Amniotic epithelial cell (primary cell): ENCODE measurements at places on chromosomes 1 and 21.

DNA sequence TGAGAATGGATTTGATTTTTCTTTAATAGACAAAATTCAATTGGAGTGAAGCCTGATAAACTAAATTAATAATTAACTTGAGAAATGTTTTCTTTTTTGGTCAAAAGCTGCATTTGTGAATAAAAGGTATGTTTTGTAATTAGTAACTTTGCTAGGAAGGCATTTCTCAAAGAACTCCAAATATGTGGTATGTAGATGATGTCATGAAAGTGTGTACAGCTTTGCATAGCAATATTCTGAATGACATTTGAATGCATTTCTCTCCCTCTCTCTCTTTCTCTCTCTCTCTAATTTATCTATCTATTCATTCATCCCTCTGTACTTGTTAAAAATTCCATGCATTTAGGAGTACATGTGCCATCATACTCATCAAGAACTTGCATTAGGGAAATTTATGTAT, 109.1 kb upstream of the ADAMTS5 start:
- DNase-seq = no peak

- DNase-seq = peak; percentile 65
These were observed 941 bp upstream of the IFI16 start for GRCh38 chr1:159008744-159009188.

- DNase-seq = peak; percentile 65
These were observed 58.4 kb upstream of the SSBP3 start for GRCh38 chr1:54464477-54465146.

DNA sequence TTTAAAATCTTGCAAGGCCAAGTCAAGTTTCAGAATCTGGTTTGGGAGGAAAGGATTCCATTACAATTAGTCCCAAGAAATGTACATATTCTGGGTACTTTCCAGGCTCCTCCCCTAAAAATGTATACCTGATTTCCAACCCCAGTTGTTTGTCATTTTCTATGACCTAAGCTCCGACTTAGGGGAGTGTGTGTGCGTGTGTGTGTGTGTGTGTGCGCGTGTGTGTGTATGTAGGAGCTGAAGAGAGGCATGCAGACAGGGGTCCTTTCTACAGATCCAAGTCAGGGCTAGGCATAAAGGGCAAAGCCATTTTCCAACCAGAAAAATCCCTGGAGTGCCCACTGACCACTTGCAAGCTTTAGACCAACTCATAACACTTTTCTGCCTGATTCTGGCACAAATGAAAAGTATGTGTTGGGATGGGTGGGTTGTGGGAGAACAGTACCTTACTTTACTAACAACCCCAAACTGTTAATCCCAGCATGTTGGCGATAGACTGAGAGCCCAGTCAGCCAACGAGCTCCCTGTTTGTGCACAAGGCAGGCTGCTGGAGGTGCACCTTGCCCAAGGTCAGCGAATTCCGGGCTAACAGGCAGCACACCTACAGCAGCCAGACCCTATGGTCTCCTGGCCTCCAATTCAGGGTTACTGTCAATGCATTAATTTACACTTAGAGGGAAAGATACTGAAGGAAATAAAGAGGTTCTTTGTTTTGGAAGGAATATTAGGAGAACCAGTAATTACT, 1.7 kb downstream of the TRABD2B start:
- no peak for DNase-seq

DNA sequence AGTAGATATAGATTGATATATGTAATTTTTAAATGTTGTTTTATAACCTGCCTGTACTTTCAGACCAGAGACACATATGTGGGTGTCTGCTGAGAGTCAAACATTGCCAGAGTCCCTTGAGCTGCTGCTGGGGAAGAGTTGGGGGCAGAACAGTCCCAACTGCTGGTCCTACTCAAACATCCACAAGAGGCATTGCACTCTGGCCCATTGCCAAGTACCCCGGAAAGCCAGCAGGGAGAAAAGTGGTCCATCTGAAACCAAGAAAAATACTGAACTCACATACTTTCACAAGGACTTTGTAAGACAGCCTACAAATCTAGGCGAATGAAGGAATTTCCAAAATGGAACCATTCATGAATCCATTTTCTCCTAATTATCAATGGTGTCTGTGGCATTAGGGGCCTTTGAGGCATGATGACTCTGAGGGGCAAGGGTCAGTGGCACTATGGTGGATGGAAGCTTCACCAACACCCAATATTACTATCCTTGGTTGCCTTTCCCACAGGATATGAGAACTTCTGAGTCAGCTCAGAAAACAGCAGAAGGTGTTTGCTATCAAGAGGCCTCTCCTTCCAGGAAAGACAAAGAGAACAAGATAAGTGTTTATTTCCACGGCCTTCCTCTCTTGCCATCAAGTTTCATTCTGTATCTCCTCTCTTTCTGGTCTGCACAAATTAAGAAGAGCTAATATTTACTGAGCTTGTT, 7.3 kb upstream of the TBX15 start:
- DNase-seq = no peak
